ENCODE measurements at places on chromosomes 7 and 10. TPM values are rescaled to one million over a fixed set of nuclear protein-coding genes. Genes with fewer than 3 reads are reported as not detected.

The PLXNA4 gene
- 1.2 TPM for total RNA-seq

The CYP26A1 gene
- not detected for total RNA-seq

The MRLN gene
- not detected for total RNA-seq

DNA sequence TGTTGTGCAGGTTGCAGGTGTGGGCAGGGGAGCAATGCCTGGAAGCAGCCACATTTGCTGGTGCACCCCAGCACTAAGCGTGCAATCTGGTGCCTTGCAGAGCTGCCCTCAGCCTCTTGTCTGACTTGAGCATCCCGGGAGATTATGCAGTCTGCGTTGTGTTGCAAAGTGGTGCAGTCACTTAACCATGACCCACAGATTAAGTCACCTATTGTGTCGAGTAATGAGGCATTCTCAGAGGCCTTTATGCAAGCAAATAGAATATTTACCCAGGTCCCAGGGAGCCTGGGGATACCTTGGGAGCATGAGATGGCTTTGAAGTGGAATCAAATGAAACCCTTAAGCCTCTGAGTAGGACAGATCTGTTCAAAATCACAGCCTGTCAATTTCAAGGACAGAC lies 529.0 kb downstream of the TYW1 start:
- H3K4me3 ChIP-seq: no peak overlapping the region
- H3K27me3 ChIP-seq: no peaks in the 10 kb centered on the region
- no peak overlapping the region for H3K27ac ChIP-seq
- no peak for DNase-seq

- DNase-seq: no peak
- H3K36me3 ChIP-seq: peaks cover 5% of the 10 kb centered on the region
- H3K27me3 ChIP-seq: no peaks in the 10 kb centered on the region
- no peak overlapping the region for H3K27ac ChIP-seq
- peaks cover 16% of the 10 kb centered on the region for H3K4me1 ChIP-seq
- peak overlapping the region; percentile 72 for H3K4me3 ChIP-seq
These were observed 520 bp downstream of the FAM20C start for GRCh38 chr7:192701-193480.

DNA sequence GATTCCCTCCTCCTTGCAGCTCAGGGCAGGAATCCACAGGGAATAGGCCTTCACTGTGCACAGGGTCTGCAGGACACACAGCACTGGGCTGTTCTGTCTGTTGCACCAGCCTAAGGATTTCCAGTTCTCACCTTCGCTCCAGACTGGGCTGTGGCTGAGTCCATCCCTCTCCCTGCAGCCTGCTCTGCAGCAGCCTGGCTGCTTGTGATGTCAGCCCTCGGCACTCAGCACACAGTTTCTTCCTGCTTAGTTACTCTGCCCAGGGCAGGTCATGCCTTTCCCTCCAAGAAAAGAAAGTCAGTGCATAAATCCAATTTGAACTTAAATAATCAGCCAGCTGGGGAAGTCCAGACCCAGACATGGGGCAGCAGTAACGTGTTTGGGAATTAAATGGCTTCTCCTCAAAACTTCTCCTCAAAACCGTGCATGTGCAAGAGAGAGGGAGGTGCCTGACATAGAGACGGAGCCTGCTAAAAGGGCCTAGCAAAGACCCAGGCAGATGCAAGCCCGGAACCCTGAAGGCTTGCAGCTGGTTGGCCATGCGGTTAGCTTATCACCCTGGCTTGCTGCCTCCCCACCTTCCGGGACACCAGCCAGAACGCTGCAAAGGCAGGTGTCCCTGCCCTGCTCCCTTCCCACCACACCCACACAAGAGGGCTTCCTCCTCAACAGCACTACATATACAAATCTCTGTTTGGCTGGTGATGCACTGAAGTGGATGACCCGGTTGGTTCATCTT lies 10.9 kb upstream of the GDF2 start:
- no peak overlapping the region for H3K27ac ChIP-seq
- H3K4me3 ChIP-seq: no peak overlapping the region
- H3K27me3 ChIP-seq: no peaks in the 10 kb centered on the region
- H3K4me1 ChIP-seq: peaks cover 10% of the 10 kb centered on the region

- no peaks in the 10 kb centered on the region for H3K27me3 ChIP-seq
- no peak for DNase-seq
- no peak overlapping the region for H3K4me3 ChIP-seq
- no peak overlapping the region for H3K27ac ChIP-seq
These were observed 34.7 kb downstream of the JAZF1 start for GRCh38 chr7:28145931-28146330.

DNA sequence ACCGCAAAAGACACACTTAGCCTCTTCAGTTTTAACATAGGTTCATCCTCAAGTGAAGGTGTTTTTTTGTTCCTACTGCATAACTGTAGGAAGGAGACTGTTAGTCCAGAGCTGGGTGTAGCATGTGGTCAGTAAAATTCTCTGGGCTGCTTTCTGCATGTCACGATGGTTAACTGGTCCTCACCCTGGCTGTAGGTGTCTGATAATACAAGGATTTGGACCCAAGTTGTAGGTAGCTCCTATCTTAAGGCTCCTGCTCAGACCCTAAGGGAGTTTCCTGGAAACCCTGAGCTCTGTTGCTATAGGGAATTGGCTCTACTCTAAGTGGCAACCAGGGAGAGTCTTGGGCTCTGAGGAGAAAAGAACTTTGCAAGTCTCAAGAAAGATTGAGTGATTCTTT lies 112.9 kb downstream of the SAMD9 start:
- DNase-seq: no peak
- no peaks in the 10 kb centered on the region for H3K27me3 ChIP-seq
- no peak overlapping the region for H3K4me3 ChIP-seq
- no peak overlapping the region for H3K27ac ChIP-seq
- no peaks in the 10 kb centered on the region for H3K36me3 ChIP-seq

All from PC-3 (cell line).